Stimulated activated effector memory CD8-positive, alpha-beta T cell treated with anti-CD3 and anti-CD28 coated beads, Interleukin-12 subunit alpha, Interleukin-12 subunit beta, amount 100 ng/mL, for 72 hours (primary cell): ENCODE measurements at places on chromosomes 3 and 15.

- DNase-seq, result no peak
Observed at GRCh38 chr15:76368122-76368621, 31.6 kb downstream of the ISL2 start.

GRCh38 chr3:116824208-116824607 lies 114.6 kb downstream of the TUSC7 start:
- no peak for DNase-seq

DNA sequence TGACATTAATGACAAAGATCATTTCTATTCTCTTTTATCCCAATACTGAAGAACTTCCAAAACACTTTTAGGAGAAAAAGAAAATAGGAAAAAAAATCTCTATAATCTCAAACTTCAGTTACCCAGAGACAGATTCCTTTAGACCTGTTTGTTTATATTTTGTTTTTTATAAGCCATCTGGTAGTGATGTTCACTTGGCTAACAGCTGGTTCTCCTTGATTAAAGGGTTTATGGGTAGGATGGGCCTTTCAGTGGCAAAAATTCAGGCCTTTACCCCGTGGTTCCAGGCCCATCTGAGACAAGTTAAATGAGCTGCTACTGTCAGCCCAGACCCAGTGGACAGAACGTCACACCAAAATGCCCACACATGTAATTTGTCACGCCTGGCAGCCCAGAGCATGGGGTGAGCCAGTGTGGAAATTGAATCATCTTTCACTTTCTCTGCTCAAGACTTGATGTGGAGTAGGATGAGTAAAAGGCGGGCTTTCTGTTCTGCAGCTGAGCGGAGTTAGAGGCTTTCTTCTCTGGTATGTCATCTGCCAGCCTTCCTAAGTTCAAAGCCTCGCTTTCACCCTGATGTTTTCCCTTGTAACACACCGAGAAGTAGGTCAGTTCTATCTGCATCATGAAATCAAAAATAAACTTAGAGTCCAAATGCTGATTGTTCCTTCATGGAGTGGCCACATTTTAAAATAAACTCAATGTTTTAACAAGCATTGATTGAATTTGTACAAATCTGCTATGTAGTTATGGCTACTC lies 62.5 kb upstream of the SKOR1 start:
- DNase-seq, result no peak

DNA sequence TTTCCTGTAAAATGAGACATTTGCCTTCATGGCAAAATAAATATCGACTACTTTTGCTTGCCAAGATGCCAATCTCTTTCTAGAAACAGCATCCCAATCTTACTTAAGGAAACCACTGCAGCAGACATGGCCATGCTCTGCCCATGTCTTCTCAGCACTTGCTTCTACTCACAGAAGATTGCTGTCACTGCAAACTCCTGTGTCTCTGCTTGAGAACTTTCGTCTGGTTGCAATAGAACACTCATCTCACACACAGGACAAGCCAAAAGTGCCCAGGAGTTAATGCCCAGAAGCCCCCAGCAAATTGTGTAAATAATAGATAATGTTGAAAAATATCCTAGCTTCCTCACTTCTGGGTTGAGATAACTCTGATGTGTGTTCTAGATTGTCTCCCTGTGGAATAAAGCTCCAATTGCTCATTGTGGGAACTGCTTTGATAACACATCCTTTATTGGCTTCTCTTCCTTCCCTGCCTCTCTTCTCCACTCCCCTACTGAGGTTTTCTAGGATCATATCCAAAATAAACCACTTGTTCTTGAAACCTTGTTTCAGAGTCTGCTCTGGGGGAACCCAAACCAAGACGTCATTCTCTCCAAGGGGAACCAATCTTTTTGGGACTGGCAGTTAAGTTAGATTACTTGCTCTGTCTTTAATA lies 156.3 kb upstream of the STRIT1 start:
- no peak for DNase-seq

DNA sequence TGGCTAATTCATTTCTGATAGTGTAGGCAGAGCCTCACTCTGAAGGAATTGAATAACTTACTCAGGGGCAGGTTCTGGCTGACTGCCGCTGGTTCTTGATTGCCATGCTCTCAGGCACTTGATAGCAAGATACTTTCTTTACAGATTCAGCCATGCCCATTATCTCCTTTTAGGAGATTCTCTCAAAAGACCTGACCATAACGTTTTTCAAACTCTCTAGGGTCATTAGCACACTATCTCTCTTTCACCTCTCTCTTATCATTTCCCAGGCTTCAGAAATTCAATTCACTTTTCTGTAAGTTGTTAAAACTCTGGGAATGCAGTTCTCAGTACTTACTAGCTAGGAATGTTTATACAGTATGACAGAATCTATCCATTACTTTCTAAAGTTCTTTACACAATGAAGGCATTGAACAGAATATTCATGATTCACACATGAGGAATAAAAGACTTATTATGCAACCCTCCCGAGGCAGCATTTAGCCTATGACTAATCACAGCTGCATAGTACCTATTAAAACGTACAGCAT lies 850.3 kb upstream of the CADM2 start:
- DNase-seq, result no peak

DNA sequence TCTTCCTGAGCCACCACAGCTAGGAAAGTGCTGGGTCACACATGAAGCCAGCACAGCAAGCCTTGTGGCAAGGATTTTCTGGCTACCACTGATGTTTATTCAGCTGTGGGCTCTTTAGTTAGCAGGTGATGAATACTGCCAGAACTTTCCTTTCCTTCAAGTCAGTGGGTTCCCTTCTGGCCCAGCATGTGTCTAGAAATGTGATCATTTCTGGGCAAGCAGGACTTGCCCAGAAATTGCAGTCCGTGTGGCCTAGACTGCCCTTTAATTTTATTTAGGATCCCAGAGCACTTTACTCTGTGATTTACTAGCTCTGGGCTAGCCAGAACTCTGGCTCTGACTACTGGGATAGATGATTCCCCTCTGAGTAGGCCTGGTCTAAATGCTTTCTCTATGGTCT lies 397.5 kb downstream of the ZIC4 start:
- DNase-seq, result no peak
